ENCODE measurements at places on chromosomes 7 and 10.

DNA sequence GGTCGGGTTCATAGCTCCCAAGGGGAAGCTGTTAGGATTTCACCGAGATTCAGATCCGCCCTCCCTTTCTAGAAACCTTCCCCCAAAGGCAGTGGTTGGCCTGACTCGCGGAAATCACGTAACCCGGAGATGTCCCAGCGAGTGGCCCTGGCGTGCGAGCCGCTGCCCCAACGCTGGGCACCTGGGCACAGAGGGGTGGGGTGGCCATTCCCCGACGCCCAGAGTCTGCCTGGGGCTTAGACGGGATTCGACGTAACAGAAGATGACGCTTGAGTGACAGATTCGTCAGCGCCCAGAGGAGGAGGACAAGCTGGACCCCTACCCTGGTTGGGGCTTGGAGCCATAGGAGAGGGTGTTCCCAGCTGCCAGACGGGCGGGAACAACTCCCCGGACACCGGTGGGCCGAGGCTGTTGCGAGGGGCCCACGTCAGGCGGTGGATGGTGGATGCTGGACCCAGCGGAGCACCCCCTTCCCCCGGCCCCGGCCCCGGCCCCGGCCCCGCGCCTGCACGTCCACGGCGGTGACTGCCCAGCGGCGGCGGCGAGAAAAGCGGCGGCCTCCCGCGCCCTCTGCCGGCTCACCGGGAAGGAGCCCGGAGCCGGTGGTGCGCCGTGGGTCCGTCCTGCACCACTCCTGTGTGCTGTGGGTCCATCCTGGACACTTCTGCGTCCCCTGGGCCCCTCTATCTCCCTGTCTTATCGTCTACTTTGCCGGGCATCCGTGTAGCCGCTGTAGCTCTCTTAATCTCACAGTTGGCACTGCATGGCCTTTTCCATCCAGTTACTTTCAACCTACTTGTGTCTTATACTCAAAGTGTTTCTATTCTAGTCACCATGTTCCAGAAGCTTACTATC lies 35.4 kb upstream of the KNDC1 start:
- DNase-seq = no peak

- no peak for DNase-seq
Measured at GRCh38 chr7:25090374-25090773, 34.7 kb downstream of the CYCS start.

- peak; percentile 64 for DNase-seq
Measured at GRCh38 chr7:42091461-42092291, 145.3 kb downstream of the GLI3 start.

DNA sequence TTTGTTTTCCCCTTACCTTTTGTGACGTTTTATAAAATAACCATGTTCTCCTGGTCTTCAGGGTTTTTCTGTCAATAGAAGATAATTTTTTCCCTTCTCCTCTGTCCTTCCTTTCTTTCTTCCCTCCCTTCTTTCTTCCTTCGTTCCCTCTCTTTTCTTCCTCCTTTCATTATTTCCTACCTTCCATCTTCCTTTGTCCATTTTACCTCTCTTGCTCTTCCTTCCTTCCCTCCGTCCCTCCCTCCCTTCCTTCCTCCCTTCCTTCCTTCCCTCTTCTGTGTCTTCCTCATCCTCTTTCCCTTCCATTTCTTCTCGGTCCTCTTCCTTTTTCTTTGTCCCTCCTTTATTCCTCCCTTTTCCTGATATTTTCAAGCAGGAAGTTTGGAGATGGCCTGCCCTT lies 128.2 kb downstream of the TEX36 start:
- DNase-seq = no peak

DNA sequence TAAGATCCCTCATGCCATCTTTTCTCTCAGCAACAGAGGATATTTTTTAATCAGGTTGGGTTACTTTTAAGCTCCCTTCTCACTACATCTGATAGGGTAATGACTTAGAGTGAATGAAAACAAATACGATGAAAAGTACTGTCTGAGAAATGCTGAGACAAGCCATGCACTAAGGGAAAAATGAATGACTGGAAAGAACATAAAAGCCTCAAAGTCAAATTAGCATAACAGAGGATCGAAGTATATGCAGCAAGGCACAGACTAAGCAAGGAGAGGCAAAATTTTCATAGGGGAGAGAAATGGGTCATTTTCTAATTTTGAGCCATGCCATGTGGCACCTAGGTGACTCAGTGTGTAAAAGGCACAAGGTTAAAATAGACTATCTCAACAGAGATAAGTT lies 8.5 kb upstream of the POT1 start:
- no peak for DNase-seq

DNA sequence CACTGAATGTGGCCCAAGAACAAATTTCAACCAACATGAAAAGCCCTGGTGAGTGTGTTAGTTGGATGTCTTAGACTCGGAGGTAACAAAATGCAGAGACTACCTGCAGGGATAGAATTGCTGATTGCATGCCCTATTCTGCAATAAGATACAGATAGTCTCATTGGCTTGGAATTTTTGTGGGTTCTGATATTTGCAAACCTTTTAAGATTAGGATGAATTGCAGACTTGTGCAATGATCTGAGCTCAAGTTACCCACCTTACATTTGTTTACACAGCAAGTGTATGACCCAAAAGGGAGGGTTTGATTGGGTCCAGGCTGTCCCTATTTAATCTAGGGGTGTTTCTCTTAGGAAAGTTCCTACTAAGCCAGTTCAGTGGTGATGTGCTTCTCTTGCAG lies 45.4 kb downstream of the GPR37 start:
- DNase-seq = peak; percentile 92

DNA sequence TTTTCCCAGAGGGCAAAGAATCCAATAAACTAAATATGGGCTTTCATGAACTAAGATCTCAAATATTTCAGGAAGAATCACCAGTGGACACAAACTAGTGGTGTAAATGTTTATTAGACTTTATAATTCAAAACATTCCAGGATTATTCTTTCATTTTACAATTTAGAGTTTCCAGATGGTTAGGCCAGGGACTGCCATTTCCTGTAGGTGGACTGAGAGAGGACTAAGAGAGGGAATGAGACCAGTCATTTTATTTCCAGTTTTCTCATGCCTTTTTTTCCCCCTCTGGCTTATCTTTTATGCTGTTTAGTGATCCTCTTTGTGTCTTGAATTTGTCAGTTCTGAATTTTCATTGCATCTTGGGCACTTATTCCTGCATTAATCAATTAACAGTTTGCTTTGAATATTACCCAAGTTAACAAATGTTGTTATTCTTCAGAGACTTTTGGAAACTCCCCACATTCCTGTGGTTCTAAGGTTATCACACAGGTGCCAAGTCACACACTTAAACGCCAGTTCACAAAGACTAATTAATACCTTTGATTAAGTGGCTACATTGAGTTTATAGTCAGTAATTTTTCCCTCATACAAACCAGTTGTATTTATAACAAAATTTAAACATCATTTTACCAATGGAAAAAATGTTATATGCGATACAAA lies 12.3 kb downstream of the CISD1 start:
- peak; percentile 54 for DNase-seq

GRCh38 chr7:139241258-139241657 lies 10.2 kb downstream of the UBN2 start:
- DNase-seq = no peak

DNA sequence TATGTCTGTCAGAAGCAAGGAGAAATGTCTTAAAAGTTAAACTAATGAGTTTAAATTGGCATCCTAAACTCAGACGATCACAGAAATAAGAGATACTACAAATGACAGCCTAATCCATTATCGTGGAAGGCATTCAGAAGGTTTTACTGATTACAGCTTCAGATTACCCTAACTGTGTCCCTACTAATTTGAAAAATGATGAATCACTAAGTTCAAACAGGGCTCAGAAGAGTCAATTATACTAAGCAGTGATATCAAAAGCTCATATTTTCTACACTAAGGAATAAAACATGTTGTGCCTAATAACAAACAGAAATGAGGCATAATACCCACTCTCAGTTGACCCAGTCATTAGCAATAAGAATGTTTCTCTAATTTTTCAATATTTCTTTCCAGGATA lies 152.0 kb upstream of the NRBF2 start:
- DNase-seq = no peak

GRCh38 chr10:53491774-53492173 lies 719.2 kb upstream of the MBL2 start:
- DNase-seq = no peak

DNA sequence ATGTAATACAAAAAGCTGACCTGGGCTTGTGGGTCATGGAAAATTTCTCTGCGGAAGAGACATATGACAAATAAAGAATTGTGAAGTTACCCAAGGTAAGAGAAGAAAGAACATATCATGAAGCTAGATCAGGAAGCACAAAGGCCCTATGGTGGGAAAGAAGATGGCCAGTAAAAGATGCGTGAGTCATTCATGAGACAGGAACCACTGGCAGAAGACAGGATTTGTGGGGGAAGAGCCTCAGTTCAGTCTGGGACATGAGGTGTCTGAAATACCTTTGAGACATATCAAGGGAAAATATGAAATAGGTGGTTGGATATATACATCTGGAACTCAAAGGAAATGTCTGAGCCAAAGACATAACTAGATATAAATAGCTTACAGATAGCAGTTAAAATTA lies 27.7 kb upstream of the AMPH start:
- peak; percentile 4 for DNase-seq

GRCh38 chr10:65570143-65571010 lies 1355.5 kb upstream of the LRRTM3 start:
- DNase-seq = peak; percentile 16

DNA sequence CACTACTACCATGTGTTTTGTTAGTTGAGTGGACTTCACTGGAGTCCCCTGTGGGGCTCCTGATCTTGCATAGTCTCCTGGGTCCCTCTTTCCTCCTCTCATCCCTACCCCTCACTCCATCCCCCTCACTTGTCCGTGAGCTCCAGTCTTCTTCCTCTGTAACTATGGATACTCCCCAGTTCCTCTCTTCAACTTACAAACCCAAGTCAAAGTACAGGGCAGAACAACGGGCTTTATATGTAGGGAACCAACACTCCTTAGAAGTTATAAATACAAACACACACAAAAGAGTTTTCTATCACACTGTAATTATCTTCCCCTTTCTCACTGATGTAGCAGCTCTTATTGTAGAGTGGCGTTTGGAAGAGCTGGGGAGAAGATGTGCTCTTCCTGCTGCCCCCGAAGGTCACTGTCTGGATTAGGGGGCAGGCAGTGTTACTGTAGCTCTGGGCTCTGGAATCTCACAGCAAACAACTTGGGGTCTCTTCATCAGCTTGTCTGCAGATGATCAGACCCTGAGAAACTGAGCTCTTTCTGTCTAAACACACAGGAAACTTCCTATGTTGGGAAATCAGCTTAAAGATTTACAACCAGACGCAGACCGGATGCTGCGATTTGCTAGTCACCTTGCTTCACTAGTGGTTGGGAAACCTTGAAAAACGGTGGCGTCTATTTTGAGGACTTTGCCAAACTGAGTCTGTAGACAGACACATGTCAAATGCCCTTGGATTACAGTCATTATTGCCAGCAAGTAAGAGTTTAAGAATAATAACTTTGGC lies 13.6 kb downstream of the SNX10 start:
- DNase-seq = no peak

- peak; percentile 30 for DNase-seq
Measured at GRCh38 chr7:5429857-5430611, 6.4 kb upstream of the TNRC18 start.

DNA sequence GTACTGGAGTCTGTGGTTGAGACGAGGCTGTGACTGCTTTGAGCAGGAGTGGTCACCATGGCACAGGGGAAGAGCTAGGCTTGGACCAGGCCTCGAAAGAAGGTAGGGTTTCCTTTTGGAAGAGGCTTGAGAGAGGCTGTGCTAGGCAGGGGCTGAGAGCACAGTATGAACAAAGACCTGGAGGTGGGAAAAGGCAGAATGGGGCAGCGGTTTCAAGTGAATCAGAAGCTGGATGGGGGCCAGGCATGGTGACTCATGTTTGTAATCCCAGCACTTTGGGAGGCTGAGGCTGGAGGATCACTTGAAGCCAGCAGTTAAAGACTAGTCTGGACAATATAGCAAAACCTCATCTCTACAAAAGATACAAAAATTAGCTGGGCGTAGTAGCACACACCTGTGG lies 65.9 kb downstream of the CLIP2 start:
- DNase-seq = peak; percentile 88

DNA sequence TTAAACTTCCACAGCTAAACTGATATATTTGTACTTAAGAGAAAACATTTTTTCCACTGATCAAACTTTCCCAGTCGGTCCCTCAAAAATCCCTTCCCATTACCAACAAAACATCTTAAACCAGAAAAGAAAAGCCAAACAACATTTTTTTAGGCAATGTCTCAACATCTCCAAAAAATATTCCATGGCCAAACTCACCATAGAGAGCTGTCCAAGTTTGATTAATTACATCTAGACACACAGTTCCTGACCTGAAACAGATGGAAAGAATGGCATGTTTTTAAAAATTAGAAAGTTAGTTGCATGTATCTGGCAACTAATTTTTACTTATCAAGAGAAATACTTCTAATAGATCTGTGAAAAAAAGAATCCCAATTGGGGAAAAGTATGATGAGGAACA lies 95.4 kb downstream of the UBE2H start:
- no peak for DNase-seq

DNA sequence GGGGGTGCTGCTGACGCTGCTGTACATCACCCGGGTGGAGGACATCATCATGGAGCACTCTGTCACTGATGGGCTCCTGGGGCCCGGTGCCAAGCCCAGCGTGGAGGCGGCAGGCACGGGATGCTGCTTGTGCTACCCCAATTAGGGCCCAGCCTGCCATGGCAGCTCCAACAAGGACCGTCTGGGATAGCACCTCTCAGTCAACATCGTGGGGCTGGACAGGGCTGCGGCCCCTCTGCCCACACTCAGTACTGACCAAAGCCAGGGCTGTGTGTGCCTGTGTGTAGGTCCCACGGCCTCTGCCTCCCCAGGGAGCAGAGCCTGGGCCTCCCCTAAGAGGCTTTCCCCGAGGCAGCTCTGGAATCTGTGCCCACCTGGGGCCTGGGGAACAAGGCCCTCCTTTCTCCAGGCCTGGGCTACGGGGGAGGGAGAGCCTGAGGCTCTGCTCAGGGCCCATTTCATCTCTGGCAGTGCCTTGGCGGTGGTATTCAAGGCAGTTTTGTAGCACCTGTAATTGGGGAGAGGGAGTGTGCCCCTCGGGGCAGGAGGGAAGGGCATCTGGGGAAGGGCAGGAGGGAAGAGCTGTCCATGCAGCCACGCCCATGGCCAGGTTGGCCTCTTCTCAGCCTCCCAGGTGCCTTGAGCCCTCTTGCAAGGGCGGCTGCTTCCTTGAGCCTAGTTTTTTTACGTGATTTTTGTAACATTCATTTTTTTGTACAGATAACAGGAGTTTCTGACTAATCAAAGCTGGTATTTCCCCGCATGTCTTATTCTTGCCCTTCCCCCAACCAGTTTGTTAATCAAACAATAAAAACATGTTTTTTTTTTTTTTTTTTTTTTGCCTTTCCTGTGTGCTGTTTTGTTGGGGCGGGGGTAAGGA lies 55.8 kb downstream of the TSPAN15 start:
- DNase-seq = no peak

DNA sequence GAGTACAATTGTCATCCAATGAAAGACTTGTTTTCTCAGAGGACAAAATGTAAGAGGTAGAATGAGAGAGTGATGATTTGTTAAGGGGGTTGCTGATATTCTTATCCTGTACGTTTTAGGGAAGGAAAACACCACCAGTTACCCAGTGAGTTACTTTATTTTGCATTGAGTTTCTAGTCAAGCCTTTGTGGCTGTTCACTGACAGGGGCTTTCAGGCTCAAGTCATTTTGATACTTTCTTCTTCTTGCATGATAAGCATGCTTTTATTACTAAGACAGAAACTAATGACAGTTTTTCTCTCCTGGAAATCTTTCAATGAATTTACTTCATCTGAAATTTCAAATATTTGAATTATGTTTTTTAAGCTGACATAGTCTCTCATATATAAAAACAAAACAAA lies 710.2 kb upstream of the POM121L12 start:
- DNase-seq = no peak
